ENCODE measurements at places on chromosomes 12 and 14.

DNA sequence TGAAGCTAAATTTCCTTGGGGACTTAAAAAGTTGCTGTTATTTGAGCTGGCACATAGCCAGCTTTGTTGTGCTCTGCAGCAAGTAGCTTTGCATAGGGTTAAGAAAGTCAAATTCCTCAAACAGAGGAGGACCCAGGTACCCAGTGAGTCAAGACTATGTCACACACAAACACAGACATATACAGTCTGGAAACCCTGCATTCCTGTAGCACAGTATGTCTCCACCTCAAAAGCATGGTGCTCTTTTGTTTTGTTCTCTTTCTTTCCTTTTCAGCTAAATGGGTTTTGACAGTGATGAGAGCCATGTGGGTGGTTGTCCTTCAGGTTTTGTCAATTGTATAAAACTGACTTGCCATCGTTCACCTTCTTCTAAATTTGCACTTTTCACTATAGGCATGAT, 179.6 kb upstream of the DIO2 start:
- DNase-seq, result no peak

GRCh38 chr12:113359133-113359938, 949 bp downstream of the PLBD2 start:
- no peak for DNase-seq

DNA sequence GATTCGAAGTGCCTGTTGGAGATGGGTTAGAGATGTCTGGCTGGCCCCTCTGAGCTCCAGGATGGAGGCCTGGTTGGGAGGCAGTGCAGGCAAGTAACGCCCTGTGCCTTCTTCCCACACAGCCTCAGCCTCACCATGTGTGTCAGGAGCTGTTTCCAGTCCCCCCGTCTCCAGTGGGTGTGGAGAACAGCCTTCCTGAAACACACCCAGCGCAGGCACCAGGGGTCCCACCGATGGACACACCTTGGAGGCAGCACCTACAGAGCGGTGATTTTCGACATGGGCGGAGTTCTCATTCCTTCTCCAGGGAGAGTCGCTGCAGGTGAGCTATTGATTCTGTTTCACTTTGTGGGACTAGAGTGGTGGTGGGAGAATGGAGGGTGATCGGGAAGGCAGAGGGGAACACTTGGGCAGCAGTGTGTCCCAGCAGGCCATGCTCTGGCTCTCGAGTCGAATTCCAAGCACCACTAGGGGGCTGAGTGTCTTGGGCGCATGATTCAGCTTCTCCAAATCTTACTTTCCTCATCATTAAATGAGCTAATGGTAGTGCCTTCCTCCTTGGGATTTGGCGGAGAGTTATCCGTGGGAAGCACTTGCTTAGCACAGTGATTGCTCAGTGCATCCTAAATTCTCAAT, 6.8 kb downstream of the ACAD10 start:
- DNase-seq, result no peak

DNA sequence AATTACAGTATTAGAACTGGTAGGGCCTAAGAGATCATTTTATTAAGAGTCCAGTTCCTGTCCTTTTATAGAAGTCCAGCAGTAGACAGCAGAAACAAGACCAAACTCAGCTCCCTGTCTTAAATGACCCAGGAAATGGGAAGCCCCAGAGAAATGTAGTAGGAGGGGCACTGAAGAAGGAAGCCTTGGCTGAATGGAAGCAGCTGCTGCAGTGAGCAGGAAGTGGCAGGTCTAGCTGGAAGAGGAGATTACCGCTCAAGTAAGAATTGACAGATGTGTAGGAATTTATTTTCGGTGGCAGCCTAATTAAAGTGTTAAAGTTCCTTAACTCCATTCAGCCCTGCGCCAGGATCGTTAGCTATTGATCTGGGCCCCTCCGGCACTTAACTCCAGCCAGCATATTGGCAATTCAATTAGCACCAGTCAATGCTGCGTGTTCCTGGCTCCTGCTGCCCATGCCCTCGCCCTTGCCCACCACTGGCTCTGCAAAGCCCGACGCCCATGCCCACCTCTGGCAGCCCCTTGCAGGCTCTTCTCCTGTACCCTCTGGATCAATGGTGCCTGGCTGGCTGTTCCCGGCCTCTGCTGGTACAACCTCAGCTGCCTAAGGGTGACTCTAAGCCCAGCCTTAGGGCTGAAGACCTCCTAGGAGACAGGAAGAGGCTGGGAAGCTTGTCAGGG, 21.1 kb downstream of the ZFHX2 start:
- no peak for DNase-seq

- no peak for DNase-seq
Measured at GRCh38 chr14:23933108-23933741, 20.3 kb upstream of the DHRS4 start.

GRCh38 chr12:127374447-127374846, 892.5 kb upstream of the TMEM132C start:
- no peak for DNase-seq

DNA sequence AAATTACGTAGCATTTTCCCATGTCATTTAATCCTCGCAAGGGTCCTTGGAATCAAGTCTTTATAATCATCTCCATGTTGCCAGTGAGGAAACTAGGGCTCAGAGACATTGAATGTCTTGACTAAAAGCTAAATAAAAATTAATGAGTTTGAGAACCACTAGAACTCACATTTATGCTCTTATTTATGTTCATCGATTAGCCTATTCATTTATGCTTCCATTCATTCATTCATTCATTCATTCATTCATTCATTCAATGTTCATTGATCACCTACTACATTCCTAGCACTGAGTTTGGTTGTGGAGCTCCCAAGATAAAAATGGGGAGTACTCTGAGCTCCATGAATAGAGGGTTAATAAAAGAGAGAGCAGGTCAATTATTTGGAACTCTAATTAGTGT, 59.7 kb downstream of the KCNA1 start:
- no peak for DNase-seq

GRCh38 chr12:98162906-98163678, 352.3 kb upstream of the TMPO start:
- no peak for DNase-seq

- no peak for DNase-seq
Measured at GRCh38 chr12:41189395-41190251, 1.5 kb downstream of the PDZRN4 start.

GRCh38 chr14:22824711-22825359, 4.9 kb upstream of the MRPL52 start:
- no peak for DNase-seq

- DNase-seq, result no peak
Measured at GRCh38 chr14:53391631-53392285, 238.6 kb upstream of the DDHD1 start.

GRCh38 chr12:105239304-105239703, 3.3 kb upstream of the APPL2 start:
- DNase-seq, result no peak

GRCh38 chr12:6824901-6825381, 3.3 kb upstream of the P3H3 start:
- no peak for DNase-seq

DNA sequence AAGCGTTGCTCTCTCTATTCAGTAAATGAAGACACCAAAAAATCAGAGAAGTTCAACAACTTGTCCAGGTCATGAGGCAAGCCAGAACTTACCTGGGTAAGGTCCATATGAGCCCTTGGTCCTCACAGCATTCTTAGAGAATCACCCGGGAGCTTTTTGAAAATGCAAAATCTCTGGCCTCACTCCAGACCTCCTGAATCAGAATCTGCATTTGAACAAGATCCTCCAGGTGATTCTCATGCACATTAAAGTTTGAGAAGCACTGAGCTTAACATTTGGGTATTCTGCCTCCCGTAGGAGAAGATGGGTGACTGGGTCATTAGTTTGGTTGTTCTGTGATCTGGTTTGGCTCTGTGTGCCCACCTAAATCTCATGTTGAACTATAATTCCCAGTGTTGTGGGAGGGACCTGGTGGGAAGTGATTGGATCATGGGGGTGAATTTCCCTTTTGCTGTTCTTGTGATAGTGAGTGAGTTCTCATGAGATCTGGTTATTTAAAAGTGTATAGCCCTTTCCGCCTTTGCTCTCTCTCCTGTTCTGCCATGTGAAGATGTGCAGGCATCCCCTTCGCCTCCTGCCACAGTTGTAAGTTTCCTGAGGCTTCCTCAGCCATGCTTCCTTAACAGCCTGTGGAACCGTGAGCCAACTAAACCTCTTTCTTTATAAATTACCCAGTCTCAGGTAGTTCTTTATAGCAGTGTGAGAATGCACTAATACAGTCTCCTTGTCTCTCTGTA, 221.2 kb downstream of the RAD51B start:
- no peak for DNase-seq

DNA sequence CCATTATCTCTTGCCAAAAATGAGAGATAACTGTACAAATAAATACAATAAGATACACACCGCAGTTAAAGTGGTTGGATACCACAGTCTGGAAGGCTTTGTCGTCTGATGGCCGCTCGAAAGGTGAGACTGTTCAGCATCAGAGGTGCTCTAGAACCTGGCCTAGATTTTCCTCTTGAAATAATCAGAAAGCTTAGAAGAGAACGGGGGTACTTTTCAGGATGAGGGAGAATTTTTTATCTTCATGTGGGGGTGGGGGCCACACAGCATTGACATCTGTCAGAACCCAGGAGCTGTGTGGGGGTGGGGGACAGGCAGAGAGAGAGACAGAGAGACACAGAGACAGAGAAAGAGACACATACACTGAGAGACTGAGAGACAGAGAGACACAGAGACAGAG, 90.5 kb downstream of the GALNT9 start:
- DNase-seq, result no peak

DNA sequence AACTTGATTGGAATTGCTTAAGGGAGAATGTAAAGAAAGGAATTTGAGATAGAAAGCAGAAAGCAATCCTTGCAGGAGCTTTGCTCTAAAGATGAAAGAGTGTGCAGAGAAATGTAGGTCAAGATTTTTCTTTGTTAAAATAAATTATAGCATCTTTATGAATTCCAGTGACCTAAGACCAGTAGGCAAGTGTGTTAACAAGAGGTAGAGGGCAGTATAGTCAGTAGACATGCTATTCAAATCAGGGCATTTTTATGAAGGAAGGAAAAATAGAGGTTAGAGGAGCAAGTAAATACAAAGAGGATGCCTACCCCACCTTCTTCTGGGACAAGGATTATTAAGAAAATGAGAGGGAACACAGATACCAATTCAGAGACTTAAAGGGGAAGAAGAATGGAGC, 148.5 kb downstream of the PLCZ1 start:
- DNase-seq, result no peak

DNA sequence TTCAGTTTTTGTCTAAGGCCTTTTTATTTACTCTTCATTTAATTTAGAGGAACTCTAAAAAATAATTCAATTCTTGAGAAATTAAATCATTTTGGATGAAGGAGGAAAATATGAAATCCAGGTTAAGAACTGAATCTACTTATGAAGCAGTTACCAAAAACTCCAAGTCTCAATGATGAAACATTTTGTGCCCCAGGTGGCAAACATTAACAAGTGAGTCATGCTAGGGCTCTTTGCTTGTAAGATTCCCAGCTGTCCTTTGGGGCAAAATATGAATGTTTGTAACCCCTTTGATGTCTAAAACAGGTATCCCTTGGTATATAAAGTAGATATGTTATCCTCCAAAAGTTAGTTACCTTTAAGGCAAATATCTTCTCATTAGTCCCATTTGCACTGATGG, 202.4 kb downstream of the NEDD1 start:
- no peak for DNase-seq

DNA sequence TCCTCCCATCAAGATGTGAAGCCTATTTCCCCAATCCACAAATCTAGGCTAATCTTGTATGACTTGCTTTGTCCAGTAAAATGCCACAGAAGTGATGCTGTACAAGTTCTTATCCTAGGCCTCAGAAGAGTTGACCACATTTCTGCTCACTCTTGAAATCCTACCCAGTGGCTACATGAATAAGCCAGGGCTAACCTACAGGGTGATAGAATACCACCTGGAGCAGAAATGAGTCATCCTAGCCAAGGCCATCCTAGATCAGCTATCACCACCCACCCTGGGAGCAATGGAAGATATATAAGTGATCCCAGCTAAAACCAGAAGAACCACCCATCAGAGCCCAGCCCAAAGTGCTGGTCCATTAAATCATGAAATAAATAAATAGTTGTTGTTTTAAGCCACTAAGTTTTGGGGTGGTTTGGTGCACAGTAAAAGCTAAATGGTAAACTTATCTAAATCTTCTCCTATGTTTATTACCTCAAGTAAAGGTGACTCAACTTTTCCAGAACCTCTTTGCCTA, 105.1 kb downstream of the RPS29 start:
- DNase-seq, result no peak

GRCh38 chr12:130988751-130989150, 35.0 kb downstream of the ADGRD1 start:
- DNase-seq, result no peak

DNA sequence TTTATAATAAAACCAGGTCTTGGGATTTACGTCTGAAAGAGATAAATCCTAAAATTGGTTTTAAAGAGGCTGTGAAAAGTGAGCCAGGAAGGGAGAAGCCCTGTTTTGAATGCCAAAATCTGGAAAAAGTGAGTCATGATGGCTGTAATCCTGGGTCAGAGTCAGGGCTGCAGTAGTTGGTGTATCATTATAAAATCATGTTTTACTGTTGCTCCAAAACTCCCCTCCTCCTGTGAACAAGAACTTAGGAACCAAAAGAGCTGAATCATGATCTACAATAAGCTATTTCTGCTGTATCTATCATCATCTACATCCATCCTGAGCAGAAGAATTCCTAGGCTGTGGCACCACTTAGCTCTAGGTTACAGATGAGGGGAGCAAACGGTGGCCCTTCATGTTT, 79.3 kb downstream of the LMO3 start:
- no peak for DNase-seq

DNA sequence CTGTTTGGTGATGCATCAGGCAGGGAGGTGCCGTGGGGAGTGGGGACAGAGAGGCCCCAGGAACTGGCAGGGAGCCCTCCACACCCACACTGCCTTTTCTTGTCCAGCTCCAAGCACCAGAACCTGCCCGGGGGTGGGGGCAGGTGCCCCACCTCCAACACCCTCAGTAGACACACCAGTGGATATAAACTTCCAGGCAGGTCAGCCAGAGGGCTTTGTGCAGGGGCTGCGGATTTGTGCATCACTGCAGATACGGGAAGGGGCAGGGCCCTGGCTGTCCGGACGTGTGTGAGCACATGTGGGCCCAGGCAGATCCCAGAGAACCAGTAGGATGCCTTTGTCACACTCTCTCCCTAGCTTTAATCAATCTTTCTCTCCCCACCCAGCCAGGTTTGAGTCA, 1.3 kb upstream of the TGM1 start:
- DNase-seq, result no peak

GRCh38 chr14:49105512-49105911, 480.7 kb downstream of the RPS29 start:
- no peak for DNase-seq

DNA sequence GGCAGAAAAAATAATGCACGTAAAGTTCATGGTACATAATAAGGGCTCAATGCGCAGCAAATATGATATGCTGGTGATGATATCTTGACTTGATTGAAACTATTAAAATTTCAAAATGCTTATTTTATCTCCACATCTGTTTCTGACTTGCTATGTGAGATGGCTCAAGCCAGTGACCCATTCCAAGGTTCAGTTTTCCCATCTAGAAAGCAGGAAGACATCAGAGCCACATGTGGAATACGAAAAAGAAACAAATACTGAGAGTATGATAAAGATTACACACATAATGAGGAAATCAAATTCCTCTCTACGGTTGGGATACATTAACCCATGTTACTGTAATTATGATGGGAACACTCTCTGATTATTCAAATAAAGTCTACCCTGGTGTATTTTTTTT, 24.0 kb upstream of the TSPAN11 start:
- DNase-seq, result no peak
